Endodermal cell (in vitro differentiated cells): ENCODE measurements at places on chromosomes 5 and 9.

DNA sequence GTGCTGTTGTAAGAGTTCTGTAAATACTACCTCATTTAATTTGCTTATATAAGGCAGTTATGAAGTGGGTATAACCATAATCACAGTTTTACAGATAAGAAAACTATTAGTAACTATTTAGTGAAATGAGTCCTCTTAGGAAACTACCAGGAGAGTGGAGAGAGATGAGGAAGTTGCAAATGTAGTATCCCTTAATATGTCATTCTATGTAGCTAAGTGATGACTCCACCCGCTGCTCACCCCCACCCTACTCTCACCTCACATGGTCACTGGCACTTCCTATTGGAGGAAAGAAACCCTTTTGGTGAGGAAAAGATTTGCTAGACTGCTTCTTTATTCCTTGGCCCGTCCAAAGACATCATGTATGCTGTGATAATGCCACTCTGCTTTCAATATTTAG is 241.8 kb upstream of the SLC24A2 start:
- no peaks in the 10 kb centered on the region for H3K4me1 ChIP-seq
- no peak overlapping the region for H3K4me3 ChIP-seq
- H3K27ac ChIP-seq: no peak overlapping the region
- H3K27me3 ChIP-seq: peaks cover 66% of the 10 kb centered on the region

DNA sequence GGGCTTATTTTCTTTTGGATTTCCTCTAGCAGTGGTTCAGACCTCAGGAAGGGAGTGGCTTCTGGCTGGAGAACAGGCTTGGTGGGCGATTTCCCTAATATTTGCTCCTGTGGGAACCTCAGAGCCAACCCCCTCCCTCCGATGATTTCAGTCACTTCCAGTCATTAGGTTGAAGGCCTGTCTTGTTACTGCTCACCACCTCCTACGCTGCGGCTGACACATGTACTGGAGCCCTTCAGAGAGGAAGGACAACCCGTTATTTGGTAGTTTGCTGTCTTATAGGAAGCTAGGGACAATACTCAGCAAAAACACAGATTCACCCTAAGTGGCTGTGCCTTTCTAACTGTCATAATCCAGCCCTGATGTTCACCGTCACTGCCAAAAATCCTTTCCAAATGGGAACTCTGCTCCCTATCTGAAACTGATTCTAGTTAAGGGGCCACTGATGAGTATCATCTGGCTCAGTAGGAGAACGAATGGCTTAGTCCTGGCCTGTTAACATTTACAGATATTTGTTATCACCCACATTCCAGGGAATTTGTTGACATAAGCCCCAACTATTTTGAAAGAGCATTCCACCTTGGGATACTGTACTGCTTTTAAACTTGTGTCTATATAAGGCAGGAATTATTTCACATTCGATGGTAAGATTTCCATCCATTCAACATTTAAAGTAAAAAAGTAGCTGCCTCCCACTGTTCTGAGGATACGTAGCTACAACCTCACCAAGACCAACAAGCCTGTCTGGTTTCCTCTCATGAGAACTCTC is 29.3 kb upstream of the ANKH start:
- H3K4me1 ChIP-seq: peaks cover 3% of the 10 kb centered on the region
- DNase-seq: no peak
- no peak overlapping the region for H3K27ac ChIP-seq
- no peaks in the 10 kb centered on the region for H3K27me3 ChIP-seq
- H3K4me3 ChIP-seq: no peak overlapping the region

- peaks cover 4% of the 10 kb centered on the region for H3K4me1 ChIP-seq
- H3K4me3 ChIP-seq: no peak overlapping the region
- DNase-seq: peak; percentile 41
- no peak overlapping the region for H3K27ac ChIP-seq
Measured at GRCh38 chr5:122259995-122260394, 52.0 kb upstream of the SNCAIP start.

DNA sequence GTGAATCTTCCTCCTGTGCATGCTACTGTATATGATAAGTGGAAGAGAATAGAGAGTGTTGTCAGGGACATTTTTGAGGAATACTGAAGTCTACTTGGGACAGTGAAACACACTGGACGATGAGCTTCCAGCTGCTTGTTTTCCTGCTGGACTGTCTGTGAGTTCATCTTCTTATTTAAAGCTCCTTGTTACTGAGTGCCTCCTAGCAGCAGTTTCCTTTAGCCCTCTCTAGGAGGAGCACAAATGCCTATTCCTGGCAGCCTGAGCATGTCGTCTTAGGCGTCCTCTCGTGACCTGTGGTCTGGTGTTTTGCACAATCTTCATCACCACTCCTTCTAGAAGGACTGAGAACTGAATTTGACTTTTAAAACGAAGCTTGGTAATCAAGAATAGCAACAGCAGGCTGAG is 43.8 kb downstream of the ANKRD33B start:
- no peak overlapping the region for H3K4me3 ChIP-seq
- H3K27me3 ChIP-seq: no peaks in the 10 kb centered on the region
- H3K27ac ChIP-seq: no peak overlapping the region
- peak; percentile 62 for DNase-seq
- H3K36me3 ChIP-seq: no peaks in the 10 kb centered on the region

DNA sequence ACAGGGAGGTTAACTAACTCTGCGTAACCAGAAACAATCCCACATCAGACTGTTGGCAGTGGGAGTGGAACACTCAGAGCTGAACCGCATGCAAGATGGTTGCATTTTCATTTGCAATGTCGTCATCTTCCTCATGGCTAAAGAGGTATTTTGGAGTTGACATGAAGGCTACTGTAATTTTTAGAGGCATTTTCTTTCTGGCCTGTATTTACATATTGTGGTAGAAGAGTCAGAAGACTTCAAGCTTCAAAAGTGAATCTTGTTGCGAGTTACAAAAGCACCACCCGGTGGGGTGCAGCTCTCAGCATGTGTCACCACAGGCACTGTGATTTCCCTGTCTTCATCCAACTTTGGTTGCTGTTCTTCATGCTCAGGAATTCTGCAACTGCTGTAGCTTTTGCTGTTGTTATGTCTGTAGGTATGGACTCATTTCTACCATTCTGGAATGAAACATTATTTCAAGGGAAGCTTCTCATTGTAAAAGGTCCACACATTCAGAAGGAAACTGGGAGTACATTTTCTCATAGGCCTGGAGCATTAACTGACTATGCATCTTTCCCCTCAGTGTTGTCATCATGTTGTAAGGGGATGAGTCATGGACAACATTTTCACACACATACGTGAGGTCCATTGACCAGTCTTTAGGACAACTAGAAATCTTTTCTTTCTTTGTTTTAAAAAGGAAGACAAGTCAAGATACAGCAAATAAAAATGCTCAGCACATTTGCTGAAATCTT is 35.4 kb upstream of the GDNF start:
- H3K4me3 ChIP-seq: no peak overlapping the region
- H3K4me1 ChIP-seq: no peaks in the 10 kb centered on the region
- H3K27ac ChIP-seq: no peak overlapping the region
- no peaks in the 10 kb centered on the region for H3K36me3 ChIP-seq
- DNase-seq: no peak

DNA sequence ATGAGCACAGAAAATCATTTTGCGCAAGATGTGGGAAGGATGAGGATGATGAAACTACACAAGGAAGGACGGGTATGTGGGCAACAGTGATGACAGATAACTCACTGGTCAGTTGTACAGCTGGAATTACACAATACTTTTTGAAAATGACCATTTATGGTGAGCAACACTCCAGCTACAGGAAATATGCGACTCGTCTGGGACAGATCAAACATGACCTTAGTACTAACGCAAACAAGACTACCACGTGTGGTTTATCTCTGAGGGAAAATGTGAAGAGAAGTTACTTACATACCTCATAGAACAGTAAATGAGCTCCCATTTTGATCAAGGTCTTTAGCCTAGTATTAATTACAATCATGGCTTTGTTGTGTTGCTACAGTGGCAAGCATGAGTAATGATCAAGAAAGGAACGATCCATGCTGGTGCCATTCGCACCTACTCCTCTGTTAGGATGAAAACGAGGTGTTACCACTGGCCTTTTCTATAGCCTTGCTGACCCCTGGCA is 456.9 kb downstream of the BNC2 start:
- no peak overlapping the region for H3K27ac ChIP-seq
- no peak for DNase-seq
- H3K4me3 ChIP-seq: no peak overlapping the region
- no peaks in the 10 kb centered on the region for H3K4me1 ChIP-seq
- H3K27me3 ChIP-seq: no peaks in the 10 kb centered on the region

- peaks cover 49% of the 10 kb centered on the region for H3K27me3 ChIP-seq
- H3K36me3 ChIP-seq: no peaks in the 10 kb centered on the region
- peak overlapping the region; percentile 78 for H3K4me3 ChIP-seq
- DNase-seq: no peak
- no peaks in the 10 kb centered on the region for H3K4me1 ChIP-seq
Measured at GRCh38 chr5:43193181-43193893, 1.3 kb downstream of the NIM1K start.

GRCh38 chr9:32092031-32092430 is 292.4 kb upstream of the ACO1 start:
- no peaks in the 10 kb centered on the region for H3K27me3 ChIP-seq
- no peak for DNase-seq

GRCh38 chr9:121271368-121272341 is 3.7 kb downstream of the GSN start:
- no peak overlapping the region for H3K27ac ChIP-seq
- peaks cover 12% of the 10 kb centered on the region for H3K4me1 ChIP-seq
- peaks cover 13% of the 10 kb centered on the region for H3K27me3 ChIP-seq
- H3K36me3 ChIP-seq: no peaks in the 10 kb centered on the region
- no peak overlapping the region for H3K4me3 ChIP-seq

- peaks cover 3% of the 10 kb centered on the region for H3K4me1 ChIP-seq
- no peak overlapping the region for H3K27ac ChIP-seq
- no peak for DNase-seq
- H3K36me3 ChIP-seq: no peaks in the 10 kb centered on the region
- H3K4me3 ChIP-seq: no peak overlapping the region
Measured at GRCh38 chr5:173750538-173751265, 134.3 kb upstream of the BOD1 start.

DNA sequence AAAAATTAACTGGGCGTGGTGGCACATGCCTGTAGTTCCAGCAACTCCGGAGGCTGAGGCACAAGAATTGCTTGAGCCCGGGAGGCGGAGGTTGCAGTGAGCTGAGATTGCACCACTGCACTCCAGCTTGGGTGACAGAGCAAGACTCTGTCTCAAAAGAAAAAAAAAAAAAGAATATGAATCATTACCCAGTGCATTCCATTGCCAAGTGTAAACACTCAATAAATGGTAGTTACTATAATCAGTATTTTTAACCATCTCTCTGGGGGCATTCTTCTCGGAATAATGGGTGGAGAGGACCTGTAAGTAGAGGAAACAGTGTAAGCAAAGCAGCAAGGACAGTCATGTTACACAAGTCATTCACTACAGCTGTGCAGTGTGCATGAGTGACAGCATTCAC is 13.8 kb upstream of the RANBP17 start:
- H3K27ac ChIP-seq: no peak overlapping the region
- H3K4me3 ChIP-seq: no peak overlapping the region
- no peaks in the 10 kb centered on the region for H3K27me3 ChIP-seq
- H3K4me1 ChIP-seq: no peaks in the 10 kb centered on the region
- H3K36me3 ChIP-seq: no peaks in the 10 kb centered on the region

DNA sequence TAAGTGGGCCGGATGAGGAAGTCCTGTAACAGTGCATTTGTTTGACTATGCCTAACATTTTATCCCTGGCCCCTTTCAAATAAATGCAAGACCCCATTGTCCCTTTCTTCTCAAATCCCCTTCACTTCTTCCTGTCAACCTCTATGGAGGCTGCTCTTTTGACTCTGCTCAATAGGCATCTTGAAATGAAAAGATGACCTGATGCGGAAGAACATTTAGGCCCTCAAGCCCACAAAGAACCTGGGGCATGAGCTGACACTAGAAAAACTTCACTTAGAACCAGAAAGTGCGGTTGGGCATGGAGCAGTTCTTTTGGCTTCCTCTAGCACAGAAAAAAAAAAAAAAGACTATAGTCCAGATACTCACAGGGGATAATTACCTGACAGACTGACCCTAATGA is 1434.7 kb upstream of the WWC1 start:
- no peaks in the 10 kb centered on the region for H3K27me3 ChIP-seq
- H3K4me1 ChIP-seq: peaks cover 6% of the 10 kb centered on the region
- no peak overlapping the region for H3K4me3 ChIP-seq
- no peaks in the 10 kb centered on the region for H3K36me3 ChIP-seq
- DNase-seq: no peak
